Panc1 (cell line): ENCODE measurements at places on chromosomes 7 and 10.

DNA sequence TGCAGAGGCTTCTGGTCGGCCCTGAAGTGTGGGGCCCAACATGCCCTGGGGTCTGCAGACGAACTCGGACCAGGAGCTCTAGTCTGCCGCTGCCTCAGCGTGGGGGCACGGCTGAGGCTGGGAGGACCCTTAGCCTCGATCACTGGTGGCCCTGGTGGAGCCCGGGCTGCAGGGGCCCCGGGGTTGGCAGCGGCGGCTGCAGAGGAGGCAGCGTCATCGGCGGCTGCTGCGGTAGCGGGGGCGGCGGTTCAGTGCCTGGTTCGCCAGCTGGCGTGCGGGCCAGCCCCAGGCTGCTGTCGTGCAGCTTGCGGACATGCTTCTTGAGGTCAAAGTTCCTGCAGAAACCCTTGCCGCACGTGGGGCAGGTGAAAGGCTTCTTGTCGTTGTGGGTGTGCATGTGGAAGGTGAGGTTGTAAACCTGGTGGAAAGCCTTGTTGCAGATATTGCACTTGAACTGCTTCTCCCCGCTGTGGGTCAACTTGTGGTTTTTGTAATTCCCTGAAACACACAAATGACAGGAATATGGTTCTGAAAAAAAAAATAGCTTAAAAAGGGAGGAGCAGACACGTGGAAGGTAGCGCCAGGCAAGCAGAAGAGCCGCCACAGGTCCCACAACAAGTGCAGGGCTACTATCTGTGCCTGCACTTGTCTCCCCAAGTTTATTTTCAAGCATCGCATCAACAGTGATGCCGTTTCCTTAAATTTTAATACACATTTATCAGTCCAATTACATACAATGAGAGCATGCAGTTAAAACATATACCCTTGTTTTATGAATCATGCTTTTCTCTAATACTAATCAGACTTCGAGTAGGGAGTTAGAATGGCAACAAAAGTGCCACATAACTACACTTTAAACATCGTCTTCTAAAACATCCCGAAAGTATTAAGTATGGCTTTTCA lies 2.4 kb downstream of the FEZF1 start:
- DNase-seq, result no peak

DNA sequence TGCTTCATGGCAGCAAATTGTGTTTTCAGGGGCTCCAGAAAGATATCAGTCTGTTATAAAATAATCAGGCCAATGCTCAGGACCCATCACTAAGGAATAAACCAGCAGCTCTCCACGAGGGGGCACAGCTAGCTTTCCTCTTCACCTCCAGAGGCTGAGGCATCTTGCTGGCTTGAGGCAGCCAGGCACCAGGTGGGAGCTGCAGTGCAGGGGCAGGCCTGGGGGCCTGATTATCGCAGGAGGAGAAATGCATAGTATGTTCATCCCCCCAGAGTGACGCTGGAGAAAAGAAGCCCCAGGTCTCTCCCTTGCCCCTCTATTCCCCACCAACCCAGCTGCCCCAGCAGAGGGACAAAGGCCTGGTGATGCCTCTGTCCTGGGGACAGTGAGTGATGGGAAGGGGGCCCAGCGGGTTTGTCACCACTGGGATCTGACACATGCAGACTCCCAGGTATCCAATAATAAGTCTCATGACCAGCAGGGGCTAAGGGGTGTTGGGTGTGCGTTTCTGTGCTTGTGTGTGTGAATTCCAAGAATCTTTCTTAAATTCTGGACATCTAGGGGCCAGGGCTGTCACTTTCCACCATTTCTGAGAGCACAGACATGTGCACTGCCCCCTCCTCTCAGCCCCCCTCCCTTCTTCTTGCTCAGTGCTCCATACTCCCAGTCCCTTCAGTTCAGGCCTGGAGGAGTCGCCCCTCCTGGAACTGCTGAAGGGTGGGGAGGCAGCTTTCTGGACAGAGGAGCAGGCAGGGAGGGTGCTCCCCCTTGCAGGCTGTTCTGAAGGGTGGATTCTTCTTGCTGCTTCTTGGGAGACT lies 128.1 kb upstream of the FAM20C start:
- DNase-seq, result peak; percentile 7

GRCh38 chr7:2405601-2406345 lies 2.4 kb downstream of the CHST12 start:
- no peak for DNase-seq

DNA sequence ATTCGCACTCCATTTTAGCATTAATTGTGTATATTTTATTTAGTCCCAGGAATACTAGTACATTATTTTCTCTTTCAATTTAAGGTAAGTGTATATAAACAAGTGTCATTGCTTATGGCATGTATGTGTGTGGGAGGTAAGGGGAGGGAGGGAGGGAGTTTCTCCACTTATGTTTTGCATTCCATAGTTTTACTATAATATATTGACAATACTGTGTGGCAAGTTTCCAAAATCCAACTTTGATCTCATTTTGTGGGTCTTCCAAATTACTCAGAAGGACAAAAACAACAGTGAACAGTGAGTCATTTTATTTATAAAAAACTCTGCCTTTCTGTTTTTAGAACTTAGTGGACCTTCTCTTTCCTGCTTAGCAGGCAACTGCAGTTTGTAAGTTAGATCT lies 102.3 kb upstream of the SEMA3E start:
- DNase-seq, result no peak

GRCh38 chr7:74084722-74085578 lies 1.3 kb downstream of the LIMK1 start:
- DNase-seq, result no peak

DNA sequence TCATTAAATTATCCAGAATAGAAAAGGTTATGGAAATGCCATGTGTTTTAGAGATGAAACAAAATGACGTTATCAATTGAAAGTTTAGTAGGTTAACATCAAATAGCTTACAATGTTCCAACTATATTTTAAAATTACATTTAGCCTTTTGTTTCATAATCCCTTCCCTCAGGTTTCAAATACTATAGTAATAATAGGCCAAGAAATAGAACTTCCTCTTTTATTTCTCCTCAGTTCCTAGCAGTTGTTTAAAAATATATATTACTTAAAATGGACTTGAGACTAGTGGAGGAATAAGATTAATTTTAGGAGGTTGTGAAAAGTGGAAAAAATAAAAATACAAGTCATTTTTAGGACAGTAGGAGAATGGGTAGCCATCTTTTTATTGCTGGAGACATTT lies 16.4 kb upstream of the PDSS1 start:
- DNase-seq, result no peak

DNA sequence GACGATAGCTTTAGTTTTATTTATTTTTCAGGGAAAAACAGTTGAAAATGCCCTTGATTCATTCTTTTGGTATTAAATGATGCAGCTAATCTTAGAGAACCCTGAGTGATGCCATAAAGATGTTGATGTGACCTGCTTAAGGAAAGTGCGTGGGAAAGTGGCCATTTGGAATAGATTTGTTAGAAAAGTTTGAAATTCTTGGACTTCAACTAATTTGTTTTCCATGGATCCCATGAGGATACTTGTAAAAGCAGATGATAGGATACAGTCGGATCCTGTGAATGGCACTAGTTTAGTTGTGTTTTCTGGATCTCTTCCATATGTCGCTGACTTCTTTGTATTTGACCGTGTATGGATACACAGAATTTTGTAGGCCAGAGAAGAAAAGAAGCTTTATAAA lies 69.0 kb downstream of the SEPTIN7 start:
- no peak for DNase-seq

DNA sequence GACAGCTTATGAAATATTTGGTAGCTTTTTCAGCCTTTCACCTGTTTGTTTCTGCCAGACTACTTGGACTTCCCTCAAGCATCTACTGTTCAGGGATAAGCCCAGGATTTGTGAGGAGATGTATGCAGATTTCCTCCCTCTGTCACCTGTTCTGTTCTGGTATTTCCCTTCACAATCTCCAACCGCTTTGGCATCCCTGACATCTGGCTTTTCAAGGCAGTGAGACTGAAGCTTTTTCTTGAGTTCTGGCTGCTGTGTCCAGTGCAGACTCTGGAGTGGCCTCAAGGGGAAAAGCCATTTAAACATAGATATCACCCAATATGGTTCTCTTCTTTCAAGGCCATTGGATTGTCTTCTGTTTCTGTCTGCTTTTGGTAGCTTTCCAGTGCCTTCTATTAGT lies 369.7 kb downstream of the LRMDA start:
- DNase-seq, result no peak

GRCh38 chr7:129240119-129240820 lies 15.4 kb downstream of the AHCYL2 start:
- no peak for DNase-seq

- no peak for DNase-seq
Observed at GRCh38 chr7:130926001-130926691, 192.1 kb upstream of the KLF14 start.

- no peak for DNase-seq
Observed at GRCh38 chr10:35507519-35508109, 97.5 kb upstream of the GJD4 start.

DNA sequence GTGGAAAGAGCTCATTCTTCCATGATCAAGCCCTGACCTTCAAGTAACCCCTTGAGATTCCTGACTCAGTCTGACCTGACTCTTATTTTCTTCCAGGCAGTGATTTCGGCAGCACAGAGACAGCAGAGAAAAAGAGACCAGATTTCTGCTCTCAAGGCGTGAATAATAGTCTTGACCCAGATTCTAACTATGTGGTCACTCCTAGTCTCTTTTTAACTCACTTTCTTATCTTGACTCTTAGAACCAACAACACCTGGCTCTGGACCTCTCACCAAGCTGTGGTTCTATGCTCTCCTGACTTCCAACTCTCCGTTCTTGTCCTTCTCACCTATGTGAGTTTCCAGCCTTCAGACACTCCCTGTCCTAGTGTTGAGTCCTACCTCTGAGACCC lies 36.9 kb upstream of the KDM7A start:
- no peak for DNase-seq

GRCh38 chr10:71497763-71498326 lies 101.1 kb downstream of the CDH23 start:
- no peak for DNase-seq

- no peak for DNase-seq
Observed at GRCh38 chr10:450463-450862, 239.0 kb downstream of the DIP2C start.

DNA sequence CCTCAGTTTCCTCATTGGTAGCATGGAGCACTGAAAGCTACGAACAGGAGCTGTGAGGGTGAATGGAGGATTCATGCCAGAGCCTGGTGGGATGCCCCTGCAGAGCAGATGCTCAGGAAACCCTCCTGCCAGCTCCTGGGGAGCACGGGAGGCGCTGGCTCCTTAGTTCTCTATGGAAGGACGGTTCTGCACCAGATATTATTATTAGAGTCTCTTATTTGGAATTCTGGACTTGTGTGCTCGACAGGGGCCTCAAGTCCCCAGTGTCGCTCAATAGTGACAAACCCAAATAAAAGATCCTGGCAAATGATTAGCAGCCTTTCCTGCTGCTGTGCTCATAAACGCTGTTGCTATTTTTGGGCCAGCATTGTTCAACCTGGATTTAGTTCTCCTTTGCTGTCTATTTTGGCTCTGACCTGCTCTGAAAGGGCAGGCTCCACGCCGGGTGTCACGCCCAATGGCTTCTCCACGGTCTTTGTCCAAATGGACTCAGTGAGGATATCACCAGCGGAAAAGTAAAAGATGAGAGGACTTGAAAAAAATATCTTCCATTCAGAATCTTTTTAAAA lies 23.0 kb upstream of the KLF6 start:
- no peak for DNase-seq

- DNase-seq, result no peak
Observed at GRCh38 chr10:34889004-34889869, 74.1 kb upstream of the PARD3 start.

DNA sequence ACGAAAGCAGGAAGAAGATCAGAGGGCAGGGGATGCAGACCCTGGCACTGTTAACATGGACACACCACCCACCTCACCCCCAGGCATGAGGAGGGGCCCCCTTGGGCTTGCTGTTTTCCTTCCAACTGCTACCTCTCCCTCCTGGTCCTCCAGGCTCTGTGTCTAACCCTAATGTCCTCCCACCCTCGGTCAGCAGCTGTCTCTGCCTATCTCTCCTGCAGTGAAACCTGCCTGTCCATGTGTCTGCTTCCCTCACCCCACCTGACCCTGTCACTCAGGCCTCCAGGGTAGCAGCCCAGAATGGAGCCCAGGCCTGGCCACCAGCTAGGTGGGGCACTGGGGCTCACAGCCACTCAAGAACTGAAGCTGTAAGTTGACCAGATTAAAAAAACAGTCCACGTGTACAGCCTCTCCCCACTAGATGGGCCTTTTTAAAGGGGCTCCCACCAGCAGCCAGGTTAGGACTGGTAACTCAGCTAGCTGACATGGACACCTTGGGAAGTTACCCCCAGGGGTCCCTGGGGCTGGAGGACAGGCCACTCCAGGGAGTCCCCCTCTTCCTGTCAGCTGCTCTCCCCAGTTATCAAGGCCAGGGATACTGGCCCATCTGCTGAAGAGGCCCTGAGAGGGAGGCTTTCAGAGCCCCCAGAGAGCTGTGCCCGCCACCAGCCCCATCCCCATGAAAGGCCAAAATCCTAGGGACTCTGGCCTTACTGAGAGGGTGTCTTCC lies 1.5 kb downstream of the SMARCD3 start:
- no peak for DNase-seq

- no peak for DNase-seq
Observed at GRCh38 chr10:106440767-106441166, 723.7 kb downstream of the SORCS1 start.

- DNase-seq, result no peak
Observed at GRCh38 chr10:42553064-42553407, 85.3 kb downstream of the ZNF33B start.

- DNase-seq, result no peak
Observed at GRCh38 chr10:53009961-53010907, 237.7 kb upstream of the MBL2 start.

DNA sequence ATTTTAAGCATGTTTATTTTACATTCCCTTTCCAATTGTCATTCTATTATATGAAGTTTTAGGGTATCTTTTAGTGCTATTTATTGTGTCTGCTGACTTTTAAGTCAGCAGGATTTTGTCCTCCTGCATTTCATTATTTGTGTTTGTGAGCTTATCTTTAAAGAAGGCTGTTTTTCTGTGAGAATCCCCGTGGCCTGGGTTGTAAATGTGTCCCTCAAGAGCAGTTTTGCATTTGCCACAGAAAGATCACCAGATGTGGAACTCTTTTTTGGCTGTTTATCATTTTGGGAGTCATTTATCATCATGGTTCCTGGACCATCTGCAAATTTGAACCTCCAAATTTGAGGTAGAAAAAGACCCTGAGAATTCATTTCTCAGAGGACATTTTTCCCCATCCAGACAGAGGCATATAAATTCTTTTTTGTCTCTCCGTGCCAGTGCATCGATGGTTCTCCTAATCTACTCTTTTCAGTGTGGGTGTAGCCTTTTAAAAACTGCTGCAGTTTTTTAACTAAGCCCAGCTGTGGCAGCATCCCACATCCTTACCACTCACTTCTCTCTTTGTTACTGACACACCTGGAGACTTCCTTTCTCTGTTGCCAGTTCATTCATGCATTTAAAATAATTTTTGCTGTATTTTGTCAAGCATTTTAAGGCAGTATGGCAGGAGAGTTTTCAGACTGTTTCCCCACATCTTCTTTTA lies 20.1 kb upstream of the MTURN start:
- no peak for DNase-seq

- no peak for DNase-seq
Observed at GRCh38 chr7:5429253-5429856, 5.7 kb upstream of the TNRC18 start.
